ENCODE measurements at places on chromosomes 3 and 15.

- DNase-seq: no peak
These were observed 72.9 kb downstream of the TM4SF4 start for GRCh38 chr3:149547413-149547812.

- DNase-seq: no peak
These were observed 138.9 kb downstream of the ZIC4 start for GRCh38 chr3:147267434-147267833.

- no peak for DNase-seq
These were observed 552.9 kb downstream of the DIPK2A start for GRCh38 chr3:144524531-144524930.

DNA sequence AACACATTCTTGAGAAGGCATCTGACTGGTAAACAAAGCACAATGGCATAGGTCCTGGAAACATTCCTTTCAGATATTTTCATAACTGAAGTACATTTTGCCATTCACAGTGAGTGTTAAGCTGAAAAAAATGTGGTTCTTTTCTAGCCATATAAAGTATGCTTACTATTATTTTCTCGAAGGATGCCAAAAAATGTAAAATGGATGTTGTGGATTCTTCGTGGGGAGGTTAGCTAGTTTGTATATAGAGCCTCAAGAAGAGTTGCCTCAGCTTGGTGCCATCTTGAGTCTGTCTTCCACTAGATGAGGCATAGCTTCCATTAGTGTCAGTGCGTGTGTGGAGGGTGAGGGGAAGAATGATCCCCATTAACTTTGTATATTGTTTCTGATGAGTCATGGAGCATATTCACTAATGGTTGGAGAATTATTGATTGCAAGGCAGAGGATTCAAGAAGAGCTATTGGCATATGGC is 4.1 kb downstream of the MBNL1 start:
- DNase-seq: no peak

Measured in GM10248 (cell line).